H54 (cell line): ENCODE measurements at places on chromosomes 2 and 18.

DNA sequence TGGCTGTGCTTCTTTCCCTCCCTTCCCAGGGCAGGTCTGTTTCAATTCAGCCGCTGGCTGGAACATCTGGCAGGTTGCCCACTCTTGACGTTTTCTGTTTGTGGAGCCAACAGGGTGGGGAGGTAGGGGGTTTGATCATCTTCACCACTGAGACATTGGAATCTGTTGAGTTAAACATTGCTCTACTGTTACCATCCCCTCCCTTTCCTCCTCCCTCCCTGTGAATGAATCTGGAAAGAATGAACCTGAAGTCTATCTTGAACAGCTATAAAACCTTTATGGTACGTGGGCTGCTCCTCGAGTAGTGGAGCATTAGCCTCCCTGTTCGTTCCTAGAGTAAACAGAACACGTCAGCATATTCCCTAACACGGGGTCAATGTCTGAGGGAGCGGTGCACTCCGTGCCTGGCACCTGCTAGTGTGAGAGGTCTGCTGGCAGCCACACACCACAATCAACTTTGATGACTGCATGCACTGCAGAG lies 249.9 kb upstream of the RBBP8 start:
- DNase-seq, result no peak

DNA sequence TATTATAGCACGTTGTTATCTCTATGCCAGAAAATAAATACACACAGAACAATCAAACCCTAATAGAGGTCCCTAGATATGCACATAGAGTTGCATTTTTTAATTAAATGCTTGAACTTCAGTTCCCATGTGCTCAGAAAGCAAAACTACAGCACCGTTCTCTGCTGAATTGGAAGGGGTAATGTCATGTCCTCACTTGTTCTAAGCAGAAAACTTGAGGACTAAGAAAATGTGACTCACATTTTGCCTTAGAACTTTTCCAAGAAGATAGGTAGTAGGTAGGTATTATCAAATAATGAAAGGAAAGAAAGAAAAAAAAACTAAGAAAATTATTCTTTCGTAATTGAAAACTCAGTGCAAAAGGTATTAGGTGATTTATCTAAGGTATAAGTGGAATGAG lies 607.3 kb downstream of the ERBB4 start:
- no peak for DNase-seq

DNA sequence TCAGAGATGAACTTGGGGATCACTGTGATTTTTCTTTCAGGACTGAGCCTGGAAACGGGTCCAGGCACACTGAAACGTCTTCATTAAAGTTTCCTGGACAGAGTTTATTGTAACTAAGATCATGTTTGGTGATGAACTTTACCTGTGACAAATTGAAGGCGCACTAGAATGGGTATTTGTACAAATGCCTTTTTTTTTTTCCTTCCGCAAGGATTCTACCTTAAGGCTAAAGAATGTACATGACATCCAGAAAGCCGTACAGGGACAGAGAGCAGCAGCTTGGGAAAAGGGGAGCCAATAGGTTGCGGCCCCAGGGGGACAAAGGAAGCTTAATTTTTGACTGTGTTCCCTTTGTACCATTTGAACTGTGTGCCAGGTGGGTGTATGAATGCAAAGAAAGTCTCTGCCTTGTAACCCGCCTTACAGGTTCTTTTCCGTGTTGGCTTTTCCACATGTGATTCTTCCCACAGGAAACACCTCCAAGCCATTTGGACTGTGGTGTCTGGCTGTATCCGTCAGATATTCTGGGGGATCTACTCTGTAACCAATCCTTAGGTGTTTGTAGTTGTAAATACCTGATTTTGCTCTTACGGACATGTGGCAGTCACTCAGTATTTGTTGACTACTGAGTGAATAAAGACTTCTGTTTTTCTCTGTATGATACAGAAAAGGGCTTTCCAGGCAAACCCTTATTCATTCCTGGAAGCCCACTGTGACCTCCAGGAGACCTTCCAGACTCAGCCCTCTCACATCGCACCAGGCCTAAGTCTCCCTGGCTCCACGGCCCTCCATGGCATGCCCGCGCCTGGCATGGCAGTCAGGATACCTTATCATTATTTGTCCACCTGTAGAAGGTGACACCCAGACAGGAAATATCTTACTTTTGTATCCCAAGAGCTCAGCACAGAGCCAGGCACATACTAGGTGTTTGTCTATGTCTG lies 1.1 kb downstream of the LRRFIP1 start:
- DNase-seq, result no peak

GRCh38 chr2:201349601-201350000 lies 7.5 kb downstream of the FLACC1 start:
- DNase-seq, result no peak

DNA sequence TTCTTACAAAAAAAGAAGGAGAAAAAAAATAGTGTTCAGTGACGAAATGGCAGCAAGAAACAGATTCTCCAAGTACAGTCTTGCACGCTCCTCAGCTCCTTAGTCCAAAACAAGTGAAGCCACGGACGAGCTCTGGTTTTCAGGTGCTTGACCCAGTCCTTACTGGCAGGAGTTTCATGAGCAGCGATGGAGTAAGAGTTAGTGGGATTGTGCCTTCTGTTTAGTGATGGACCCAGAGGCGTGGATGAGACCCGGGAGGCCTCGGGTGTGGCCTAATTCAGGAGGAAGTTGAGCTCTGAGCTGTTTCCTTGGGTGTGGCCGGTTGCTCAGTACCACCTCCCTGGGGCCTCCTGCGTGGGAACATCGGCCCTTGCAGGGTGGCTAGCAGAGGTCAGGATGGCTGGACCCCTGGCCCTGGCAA lies 52.0 kb downstream of the KIF5C start:
- DNase-seq, result no peak

GRCh38 chr2:67867735-67868134 lies 195.1 kb downstream of the C1D start:
- no peak for DNase-seq

- DNase-seq, result no peak
These were observed 68.8 kb upstream of the TACR1 start for GRCh38 chr2:75268112-75268511.

DNA sequence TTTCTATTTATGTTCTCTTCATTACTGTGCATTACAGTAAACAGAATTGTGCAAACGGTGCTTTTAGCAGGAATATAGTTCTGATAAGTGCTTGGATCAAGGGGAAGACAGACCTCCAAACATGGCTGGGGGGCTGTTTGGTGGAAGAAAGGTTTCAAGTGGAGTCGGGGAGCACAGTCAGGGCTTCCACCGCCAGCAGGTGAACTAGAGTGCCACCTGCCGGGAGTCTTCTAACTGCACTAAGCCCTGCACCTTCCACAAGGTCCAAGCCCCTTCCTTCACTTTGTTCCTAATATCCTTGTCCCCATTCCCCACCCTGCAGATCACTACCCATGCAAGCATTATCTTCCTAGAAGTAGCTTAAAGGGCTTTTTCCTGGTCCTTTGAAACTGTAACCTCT lies 11.1 kb downstream of the ONECUT2 start:
- DNase-seq, result no peak

DNA sequence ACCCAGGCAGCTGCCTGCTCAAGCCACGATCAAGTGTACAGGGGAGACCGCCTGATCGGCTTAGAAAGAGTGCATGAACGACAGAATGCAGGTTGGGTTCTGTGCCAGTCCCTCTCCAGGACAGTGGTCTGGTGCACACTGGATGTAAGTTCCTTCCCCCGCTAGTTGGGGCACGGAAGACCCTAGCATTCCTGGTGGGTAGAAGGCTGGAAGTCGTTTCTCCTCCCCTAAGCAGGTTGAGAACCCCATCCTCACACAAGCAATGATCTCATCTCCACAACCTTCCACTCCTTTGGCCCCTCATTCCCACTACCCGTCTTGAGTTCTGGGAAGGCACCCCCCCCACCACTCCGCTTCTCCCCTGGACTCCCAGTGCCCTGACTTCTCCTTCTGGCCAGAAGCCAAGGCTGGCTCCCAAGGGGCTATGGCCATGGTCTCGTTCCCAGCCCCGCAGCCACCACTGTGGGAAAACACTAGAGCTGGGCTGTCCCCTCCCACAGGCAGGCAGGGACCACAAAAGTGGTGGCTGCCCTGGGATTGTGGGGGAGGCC lies 1.4 kb upstream of the ANKRD39 start:
- DNase-seq, result no peak

GRCh38 chr2:70477441-70477844 lies 76.2 kb downstream of the TGFA start:
- no peak for DNase-seq

GRCh38 chr2:224354632-224355211 lies 47.2 kb downstream of the FAM124B start:
- no peak for DNase-seq

DNA sequence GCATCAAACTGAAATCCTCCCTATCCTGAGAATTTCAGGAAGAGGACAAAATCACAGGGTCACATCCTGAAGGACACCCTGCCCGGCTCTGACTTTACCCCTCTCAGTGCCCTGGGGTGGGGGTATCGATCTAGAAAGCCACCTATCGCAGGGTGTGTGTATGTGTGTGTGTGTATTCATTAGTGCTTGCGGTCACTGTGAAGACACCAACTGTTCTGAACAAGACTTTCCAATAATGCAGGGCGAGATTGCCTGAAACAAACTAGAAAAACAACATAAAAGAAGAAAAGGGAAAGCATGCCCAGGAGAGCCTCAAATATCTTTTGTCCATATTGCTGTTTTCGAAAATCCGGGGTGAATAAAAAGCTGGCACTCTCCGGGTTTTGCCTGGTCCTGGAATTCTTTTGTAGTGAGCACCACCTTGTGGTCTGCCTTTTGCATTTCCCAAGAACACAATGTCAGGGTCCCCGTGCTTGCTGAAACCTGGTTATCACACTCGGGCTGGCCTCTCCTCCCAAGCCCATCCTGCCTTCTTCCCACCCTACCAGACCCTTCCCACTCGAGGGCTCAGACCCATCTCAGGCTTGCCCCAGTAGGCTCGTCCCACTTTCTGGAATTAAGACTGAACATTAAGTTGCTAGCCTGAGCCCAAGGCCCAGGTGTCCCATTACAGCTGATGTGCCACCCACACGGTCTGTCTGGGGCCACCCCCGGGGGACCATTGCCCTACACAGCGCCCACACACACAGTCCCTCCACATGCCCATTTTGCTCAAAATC lies 25.0 kb upstream of the COPS8 start:
- DNase-seq, result peak; percentile 63

DNA sequence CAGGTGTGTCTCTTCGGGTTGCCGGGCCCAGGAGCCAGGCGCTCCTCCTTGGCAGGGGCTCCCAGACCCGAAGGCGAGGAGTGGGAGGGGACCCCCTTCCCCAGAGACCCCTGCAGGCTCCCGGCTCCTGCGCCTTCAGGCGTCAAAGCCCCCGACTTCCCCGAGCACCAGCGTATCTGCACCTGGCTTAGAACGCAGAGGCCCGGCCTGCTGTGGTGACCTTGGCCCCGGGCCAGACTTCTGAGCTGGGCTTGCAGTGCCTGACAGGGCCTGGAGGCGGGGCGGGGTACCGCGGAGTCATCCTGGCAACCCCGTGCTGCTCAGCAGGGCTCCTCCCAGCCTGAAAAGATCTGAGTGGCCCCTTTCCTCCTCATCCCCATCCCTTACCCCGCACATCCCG lies 27.0 kb downstream of the SKA1 start:
- DNase-seq, result no peak

GRCh38 chr18:48952287-48953103 lies 1.7 kb upstream of the SMAD7 start:
- peak; percentile 61 for DNase-seq

DNA sequence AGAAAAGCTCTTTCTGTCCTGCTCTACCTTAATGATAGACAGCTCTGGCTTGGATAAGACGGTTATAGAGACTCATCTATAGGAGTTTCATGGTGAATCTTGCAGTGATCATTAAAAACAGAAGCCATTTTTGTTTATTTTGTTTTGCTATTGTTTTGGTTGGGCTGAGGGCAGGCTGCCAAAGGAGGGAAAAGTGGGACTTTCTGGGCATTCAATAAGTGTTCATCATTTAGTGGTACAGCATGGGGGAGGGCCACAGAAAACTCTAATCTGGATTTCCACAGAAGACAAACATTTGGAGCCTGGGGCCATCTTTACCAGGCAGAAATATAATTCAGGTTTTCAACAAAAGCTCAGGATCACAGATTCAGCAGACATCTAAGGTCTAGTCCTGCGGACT lies 62.4 kb upstream of the EFEMP1 start:
- no peak for DNase-seq

DNA sequence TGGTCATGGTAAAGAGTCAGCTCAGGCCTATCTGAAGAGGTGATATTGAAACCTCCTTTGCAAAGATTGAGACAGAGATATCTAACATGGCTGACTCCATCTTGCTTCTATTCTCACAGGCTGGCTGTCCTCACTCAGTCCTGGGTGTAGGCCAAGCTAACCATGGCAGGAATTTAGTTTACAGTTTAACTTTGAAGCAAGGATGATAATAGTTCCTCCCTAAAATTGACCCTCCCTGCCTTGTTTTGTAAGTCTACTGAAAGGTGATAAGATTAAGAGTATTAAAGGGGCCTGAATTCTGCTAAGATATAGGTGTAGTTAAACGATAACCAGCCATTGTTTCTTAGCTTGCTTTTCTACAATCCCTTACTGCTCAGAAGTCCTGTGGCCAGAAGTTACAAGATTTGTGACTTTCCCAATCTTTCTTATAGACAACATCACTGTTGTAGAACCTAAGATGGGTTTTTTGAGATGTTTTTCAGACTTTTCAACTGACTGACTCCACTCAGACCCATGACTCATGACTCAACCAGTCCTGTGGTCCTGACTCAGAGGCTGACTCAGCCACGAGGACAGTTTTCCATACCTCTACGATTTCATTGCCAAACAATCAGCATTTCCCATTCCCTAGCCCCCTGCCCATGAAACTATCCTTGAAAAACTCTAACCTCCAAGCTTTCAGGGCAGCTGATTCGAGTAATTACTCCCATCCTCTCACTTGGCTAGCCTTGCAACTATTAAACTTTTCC lies 195.7 kb upstream of the SESTD1 start:
- no peak for DNase-seq

GRCh38 chr18:48339692-48340091 lies 69.5 kb downstream of the ZBTB7C start:
- no peak for DNase-seq

- DNase-seq, result no peak
These were observed 94.2 kb upstream of the STPG4 start for GRCh38 chr2:47249157-47249900.

DNA sequence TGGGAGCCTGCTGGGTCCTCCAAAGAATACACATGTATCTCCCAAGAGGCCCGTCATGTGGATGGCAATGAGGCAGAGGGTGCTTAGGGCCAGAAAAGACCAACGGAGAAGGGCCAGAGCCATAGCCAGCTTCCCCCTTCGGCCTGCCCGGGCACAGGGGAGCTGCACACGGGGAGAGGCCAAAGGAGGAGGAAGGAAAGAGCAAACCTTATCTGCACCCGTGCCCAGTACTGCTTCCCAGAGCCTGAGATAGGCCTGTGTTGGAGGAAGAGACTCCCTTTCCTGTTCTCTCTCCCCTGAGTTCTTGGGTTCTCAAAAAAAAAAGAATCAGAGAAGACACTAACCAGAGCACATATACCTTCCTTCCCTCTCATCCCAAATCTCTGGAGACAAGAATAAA lies 250.3 kb downstream of the ANAPC1 start:
- no peak for DNase-seq

DNA sequence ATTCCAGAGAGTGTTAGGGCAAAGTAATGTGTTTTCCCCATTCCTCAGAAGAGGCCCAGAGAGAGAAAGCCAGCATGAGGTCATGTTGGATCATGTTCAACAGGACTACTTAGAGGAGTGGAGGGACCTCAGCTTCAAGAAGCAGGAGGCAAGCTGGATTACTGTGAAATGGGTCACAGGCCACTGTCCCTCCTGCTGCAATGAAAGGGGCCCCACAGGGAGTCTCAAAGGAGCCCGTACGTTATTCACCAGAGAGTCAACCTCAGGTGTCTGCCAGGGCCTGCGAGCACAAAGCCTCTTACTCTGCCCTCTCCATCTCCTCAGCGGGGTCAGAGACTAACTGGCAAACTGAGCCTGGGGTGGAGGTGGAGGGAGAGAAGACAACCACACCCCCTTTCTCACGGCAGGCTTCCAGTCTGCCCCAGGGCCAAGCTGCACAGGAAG lies 27.2 kb upstream of the ACYP2 start:
- DNase-seq, result no peak
